ENCODE measurements at places on chromosomes 16 and 17.

- no peak for DNase-seq
Measured at GRCh38 chr16:14957576-14958322, 17.1 kb upstream of the PDXDC1 start.

DNA sequence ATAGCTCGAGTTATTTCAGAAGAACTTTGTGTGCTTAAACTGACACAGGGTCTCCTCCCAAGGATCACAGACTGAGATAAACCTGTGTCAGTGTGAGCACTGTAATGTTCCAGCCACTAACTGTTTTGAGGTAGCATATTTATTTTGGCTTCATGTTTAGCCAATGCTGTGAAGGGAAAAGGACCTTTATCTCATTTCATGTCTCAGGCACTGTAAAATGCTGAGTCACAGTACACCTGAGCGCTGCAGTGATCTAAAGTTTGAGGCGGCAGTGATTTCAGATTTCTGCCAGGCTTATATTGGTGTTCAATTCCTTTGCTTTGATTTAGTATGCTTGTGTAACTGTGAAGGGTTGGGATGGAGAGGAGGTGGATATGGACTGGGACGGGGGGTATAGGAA lies 3.1 kb upstream of the DNAJA2 start:
- no peak for DNase-seq

DNA sequence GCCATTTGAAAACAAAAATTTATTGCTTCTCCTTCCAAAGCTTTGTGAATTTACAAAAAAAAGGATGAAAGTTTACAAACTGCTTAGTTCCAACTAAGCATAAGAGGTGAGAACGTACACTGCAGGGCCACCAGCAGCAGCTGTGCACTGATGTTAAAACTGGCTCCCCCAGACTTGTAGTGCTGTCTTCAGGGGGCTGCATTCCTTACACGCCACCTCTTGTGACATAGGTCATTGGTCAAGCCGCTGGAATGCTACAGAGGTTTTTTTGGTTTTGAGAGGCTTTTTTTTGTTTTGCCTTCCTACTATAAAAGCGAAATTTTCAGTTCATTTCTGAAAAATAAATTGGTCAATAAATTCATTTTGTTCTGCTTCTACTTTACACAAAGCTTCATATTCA lies 6.9 kb downstream of the IFT20 start:
- DNase-seq = no peak

DNA sequence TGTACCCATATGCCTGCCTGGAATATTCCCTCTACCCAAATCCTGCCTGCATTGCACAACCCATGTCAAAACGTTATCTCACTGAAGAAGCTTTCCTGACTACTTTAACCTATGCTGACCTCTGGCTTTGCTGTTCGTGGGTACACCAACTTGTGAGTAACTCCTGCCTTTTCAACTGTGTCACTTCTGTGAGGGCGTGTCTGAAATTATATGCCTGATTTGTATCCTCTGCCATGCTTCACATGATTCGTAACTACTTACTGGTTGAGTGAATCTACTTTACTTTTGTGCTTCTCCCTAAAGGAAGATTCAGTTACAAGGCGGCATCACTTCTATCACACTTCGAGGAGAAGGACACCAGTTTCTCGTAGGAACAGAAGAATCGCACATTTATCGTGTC lies 33.3 kb upstream of the USP43 start:
- no peak for DNase-seq

DNA sequence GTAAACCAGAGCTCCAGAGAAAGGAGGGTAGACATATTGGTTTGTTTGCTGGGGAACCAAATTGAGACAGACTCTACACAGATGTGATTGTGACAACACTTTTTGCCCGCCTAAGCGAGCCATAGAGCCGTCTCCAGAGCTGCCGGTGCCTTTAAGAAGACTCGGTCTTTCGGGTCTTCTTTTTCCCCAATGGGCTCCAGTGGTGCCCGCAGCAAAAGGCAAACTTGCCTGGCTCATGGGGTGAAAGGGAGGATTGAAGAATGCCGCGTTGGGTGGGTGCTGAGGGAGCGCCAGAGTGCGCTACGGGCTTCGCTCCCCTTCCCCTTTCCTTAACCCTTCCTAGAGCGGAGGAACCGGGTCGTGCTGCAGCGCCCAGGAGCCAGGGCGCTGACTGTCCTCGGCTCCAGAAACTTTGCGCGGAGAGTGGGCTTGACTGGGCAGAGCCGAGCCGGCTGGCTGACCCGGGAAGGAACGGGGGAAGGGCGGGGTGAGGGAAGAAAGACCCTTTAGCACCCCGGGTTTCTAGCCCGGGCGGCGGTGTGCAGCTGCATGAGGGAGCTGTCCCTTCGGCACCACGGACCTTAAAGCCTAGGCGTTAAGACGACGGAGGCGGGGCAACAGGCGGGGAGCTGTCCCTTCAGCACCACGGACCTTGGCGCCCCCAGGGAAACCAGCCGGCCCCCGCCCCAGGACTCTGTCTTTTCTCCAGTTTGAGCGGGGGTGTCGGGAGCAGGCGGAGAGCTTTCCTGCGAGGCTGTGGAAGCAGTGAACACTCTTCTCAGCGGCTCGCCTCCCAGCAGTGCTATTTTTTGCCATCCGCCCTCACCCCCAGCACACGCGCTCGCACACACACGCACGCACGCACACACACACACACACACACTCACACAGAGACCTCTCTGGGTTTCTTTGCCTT lies at the start of gene CACNG3:
Gene CACNG3, plus strand, starts transcription at position 880 of the 916 bp plus-strand sequence. CDS start 420 bp downstream, outside the sequence.
- peak; percentile 74 for DNase-seq

DNA sequence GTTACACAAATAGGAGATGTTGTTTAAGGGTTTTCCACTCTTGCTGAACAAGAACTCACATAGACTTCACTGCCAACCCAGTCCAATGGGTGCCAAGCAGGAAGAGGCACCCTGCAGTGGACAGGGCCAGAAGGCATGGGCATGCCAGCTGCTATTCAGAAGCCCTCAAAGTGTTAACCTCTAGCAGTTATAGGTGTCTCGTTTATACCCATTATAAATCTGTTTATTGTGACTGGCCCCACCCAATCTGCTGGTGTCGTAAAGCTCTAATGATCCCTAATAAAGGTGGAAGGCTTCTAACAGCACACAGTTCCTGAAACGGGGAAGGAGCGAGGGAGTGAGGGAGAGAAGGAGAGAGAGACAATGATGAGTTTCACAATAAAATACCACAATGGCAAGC lies 23.9 kb downstream of the HNF1B start:
- no peak for DNase-seq

GRCh38 chr17:869567-870525 lies 87.7 kb downstream of the MRM3 start:
- DNase-seq = no peak

DNA sequence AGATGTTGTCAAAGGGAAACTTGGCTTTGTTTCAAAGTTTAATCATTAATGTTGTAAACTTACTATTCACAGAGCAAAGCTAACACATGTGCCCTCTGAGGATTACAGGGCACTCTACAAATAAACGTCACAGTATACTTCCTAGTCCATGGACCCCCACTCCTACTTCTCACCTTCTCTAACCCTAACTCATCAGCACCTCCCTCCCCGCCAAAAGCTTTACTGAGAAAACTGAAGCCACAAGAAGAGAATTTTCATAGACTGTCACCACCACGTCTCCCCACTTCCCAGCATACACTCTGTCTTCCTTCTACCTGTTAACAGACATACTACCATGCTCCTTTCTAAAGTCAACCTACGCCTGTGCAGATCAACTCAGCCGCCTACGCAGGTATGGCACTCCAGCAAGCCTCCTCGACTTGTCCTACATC lies 29.0 kb downstream of the HELZ start:
- DNase-seq = no peak

DNA sequence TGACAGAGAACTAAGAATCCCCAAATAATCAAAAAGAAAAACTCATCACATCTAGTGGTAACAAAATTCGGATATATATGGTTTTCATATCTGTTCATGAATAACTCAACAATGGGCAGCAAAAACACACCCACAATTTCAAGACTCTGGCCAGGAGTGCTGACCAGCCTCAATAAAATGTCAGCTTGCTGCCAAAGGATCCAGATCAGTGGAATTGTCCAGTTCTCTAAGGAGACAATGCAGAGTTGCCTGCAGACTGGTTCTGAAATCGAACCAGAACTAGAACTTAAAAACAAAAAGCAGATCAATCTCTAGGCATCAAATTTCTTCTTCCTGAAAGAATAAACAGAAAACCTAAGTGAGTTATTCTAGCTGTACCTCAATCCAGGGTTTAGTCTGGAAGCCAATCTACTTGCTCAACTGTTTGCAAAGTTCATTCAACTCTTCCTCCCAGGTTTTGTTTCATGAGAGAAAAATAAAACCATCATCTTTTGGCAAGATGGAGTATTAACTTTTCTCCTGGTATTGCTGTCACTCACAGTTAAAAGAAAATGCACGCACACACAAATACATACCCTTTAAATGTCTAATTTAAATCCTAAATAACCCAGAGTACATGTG lies 61.0 kb downstream of the CFDP1 start:
- no peak for DNase-seq

DNA sequence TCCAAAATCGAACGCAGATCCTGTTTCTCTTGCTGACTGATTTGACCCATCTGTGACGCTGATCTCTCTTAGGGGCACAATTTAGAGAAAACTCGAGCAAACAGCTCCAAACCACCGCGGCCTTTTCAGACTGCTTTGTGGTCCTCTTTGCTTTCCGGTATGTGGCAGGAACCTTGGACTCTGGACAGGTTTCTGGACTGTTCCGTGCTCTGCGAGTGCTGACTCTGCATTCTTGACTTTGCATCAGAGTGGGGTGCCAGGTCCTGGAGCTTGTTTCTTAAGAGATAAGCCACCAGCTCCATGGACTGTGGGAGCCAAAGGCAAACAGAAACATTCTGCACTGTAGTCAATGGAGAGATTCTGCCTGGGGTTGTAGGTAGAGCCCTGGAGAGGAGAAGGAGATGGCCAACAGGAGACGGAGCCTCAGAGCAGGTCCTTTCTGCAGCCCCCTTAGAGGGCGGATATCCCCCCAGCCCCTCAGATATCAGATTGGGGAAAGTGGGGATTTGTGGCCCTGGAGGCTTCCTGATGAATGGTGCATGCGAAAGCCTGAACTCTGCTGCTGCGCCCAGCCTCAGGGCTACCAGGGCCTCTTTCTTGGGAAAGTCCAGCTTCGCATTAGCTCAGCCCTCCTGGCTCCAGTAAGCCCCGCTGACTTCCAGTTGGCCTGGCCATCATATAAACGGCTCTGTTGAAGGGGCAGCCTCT lies 65.6 kb downstream of the WIPI1 start:
- DNase-seq = no peak

GRCh38 chr16:11570806-11571205 lies 15.9 kb downstream of the LITAF start:
- DNase-seq = no peak

DNA sequence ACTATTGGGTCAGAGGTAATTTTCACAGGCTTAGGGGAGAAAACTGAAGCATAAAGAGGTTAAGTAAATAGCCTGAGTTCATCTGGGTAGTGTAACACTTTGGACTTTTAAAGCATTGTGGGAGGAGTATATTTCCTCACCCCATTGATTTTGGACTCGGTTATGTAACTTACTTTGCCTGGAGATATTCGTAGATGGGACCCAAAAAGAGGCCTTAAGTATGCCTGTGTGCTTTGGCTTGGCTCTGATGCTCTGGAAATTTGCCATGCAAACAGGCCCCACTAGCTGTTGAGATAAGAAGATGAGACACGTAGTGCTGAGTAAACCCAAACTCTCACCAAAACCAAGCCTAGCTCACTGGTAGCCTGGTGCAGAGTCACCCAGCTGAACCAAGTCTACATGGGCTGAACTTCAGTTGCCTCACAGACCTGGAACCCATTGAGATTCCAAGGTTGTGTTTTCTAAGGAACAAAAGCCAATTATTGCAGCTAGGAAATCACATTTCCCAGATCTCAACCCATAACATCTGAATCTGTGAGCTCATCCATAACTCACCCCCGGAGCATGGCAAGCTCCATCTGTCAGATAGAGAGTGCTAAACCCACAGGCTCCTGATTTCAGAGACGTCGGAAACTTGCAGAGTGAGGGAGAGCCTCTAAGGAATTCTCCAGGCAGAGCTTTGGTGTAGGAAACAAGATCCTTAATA lies 536.0 kb upstream of the C16orf82 start:
- no peak for DNase-seq

- no peak for DNase-seq
Measured at GRCh38 chr16:31453255-31454204, 5.8 kb upstream of the ARMC5 start.

DNA sequence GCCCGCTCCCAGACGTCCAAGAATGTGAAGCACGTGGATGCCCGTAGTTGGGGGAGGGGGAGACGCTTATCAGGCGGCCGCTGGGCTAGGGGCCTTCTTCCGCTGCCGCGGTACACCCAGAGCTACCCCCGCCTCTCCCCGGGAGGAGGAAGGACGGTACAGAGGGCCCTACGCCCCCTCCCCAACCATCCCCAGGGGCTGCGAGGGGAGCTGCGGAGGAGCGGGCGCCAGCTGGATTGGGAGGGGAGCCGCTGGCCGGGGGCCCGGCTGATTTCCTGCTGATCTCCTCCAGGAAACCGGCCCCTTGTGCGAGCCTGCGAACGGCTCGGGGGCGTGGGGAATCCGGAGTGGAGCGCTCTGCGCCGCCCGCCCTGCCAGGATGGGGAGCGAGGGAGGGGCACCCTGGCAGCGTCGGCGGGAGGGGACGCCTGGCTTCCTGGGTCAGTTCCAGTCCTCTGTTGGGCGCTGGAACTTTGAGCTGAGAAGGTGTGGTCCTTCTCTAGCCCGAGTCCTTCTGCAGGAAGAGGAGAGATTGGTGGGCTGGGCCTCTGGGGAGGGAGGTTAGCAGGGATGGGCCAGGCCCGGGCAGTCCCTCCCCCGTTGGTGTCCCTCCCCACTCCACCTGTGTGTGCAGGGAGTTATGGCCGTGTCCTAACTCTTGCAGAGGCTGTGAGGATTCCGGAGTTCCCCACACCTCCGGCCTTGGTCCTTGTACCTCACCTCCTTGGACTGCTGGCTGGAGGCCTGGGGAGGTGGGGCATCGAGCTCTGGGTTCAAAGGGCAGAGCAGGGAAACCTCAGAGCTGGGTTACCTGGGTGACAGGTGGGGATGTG lies 19.2 kb downstream of the GJD3 start:
- DNase-seq = no peak

GRCh38 chr16:67935402-67936123 lies 1.1 kb downstream of the PSMB10 start:
- DNase-seq = peak; percentile 99

DNA sequence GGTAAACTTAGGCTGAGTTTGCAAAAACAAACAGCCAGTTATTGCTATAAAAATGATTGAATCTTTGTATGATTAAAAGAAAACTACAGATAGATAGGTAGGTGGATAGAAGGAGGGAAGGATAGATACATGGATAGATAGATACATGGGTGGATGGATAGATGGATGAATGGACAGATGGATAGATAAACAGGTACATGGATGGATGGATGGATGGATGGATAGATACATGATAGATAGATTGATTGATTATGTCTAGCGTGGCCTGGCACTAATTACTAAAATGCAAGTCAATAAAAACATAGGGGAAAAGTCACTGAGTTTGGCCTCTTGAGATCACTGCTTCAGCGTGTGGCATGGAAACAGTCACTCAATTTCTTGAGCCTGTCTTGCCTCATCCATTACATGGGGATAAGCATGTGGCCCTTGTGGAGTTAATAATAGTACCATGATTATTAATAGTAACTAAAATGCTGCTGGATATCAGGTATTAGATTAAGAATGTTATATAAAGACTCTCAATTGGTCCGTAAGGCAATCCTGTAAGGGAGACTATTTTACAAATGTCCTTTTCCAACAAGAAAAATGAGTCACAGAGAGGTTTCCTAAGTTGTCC lies 184.9 kb downstream of the HS3ST3A1 start:
- DNase-seq = no peak

- no peak for DNase-seq
Measured at GRCh38 chr17:79171188-79171587, 96.6 kb downstream of the ENGASE start.

- no peak for DNase-seq
Measured at GRCh38 chr16:67210069-67210937, 11.4 kb downstream of the ELMO3 start.

- DNase-seq = no peak
Measured at GRCh38 chr16:88541831-88542616, 28.2 kb upstream of the ZC3H18 start.
